ENCODE measurements at places on chromosomes 2 and 18.

- DNase-seq = no peak
Observed at GRCh38 chr2:49804111-49804510, 649.8 kb upstream of the FSHR start.

DNA sequence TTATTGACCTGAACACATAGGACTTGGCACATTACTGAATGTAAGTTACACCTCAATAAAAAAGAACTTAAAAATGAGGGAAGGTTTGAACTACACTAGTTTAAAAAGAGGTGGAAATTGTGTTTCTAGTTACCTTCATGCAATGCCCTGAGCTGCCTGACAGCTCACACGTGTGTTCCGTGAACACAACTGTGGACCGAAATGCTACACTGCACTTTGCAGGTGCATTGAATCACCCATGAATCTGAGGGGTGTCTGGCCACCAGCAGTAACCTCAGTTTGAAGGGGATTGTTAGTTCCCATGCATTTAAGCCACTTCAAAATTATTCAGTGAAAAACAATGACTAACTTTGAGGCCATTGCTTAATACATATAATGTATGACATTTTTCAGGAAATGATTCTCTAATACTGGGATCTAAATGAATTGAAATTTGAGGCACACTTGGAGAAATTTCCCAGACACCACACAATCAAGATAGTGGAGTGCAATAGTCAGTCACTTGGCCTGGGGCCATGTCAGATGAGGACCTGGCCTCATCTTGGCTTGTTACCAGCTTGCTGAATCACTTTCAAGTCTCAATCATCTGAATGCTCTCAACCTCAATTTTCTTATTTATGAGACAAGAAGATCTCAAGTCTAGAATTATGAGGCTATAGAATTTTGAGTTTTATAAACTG, 59.3 kb downstream of the MYL12B start:
- no peak for DNase-seq

- no peak for DNase-seq
Observed at GRCh38 chr18:44537526-44537925, 143.2 kb upstream of the SETBP1 start.

- no peak for DNase-seq
Observed at GRCh38 chr2:200968162-200968561, 4.7 kb upstream of the ORC2 start.

DNA sequence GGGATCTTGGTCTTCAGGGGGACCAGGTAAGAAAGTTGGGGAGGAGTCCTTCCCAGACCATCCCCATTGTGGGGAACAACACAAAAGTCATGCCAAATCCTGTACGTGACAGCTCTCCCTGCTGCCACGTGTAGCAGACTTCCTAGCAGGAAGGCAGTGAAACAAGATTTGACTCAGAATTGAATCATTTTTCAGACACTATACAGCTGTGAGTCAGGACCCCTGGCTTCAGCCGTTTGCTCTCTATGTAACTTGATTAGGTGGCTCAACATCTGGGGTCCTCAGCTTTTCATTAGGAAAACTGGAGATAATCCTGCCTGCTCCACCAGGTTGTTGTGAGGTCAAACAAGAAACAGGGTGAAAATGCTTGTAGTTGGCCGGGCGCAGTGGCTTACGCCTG, 32.9 kb upstream of the PDCL3 start:
- no peak for DNase-seq

GRCh38 chr2:120100627-120101026, 87.8 kb downstream of the EPB41L5 start:
- DNase-seq = no peak

DNA sequence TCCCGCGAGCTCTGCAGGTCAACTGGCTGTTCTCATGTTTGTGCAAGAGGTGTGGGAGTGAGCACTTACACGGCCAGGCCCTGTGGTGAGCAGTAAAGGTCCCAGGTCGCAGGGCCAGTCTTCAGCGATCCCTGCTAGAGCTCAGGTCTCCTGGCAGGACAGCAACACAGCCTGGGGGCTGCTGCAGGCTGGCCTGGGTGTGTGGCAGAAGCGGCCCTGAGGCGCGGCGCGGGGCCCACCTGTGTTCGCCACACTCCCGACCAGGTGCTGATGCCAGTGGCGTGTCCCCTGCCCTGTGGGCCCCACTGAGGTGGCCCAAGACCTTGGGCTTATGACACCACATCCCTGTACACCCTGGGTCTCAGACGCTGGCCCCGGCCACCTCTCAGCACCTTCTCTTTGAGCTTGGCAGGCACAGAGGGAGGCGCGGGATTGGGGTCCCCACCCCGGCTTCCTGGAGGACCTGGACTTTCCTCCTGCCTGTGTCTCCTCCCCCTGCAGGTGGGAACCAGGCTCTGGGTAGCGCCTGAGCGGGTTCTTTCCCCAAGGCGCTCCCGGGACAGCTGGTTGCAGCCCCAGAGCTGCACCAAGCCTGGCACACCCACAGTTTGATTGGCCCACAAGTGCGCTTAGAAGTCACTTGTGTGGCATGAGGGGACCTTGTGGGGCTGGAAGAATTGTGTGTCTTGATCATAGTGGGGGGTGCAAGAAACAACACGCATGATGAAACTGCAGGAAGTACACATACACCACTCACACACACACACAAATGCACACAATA, 59.2 kb downstream of the TWIST2 start:
- no peak for DNase-seq

DNA sequence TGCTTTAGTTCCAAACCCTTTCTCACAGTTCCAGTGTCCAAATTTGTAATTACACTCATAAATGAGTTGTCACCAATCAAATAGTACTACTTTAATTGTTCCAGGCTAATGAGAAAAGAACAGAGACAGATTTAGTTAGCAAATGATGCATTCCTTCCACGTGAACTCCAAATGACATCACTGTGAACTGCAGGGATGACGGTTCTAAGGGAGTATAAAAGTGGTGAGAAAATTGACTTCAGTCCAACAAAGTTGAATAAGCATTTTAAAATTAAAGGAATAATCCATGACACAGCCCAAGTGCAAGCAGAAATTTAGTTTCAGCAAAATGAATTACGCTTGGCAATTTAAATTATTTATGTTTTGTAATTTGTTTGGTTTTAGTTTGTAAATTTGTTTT, 102.0 kb upstream of the LRATD1 start:
- no peak for DNase-seq

DNA sequence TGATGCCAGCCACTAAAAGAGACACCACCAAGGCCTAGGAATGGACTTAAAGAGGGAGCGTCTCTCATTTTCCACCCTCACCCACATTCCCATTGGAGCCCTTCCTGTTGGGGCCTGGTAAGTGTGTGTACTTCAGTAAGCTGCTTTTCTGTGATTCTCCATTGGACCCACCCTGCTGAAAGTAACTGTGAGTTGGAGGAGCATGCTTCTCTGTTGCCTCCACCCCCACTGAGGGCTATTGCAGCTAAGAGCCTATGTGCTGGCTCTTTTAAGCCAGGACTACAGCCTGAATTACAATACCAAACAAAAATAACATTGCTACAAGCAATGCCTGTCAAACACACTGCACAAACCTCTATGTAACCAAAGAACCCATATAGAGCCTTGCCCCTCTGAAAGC, 81.1 kb downstream of the TRABD2A start:
- DNase-seq = no peak

DNA sequence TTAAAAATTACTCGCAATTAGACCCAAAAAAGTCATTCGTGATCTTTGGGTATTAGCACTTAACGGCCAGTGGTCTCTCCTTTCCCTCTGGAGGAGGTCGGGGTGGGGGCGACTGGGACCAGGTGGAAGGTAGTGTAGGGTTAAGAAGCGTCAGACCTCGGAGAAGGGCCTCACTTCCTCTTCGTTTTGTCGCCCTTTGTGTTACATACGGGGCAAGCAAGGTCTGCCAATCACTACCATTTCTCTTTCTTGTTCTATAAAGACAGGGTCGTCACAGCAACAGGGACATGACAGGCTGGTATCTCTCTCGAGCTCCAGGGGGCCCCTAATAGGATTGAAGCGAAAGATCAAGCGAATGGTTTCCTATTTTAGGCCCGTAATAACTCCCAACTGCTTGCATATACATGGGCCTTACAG, 136.6 kb downstream of the INSIG2 start:
- DNase-seq = no peak

DNA sequence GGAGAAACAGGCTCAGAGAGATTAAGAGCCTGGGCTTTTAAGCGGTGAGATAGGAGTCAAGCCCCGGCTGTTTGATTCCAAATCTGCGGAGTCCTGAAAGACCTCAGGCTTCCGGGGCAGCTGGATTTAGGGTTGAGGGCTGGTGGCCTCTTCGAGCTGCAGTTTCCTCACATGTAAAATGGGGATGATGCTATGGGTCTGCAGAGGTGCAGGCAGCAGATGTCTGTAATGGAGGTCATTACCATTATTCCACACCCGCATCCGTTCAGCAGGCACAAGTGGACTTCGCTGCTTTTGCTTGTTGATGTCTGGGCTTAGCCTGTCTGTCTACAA, 175.6 kb upstream of the HS6ST1 start:
- no peak for DNase-seq

DNA sequence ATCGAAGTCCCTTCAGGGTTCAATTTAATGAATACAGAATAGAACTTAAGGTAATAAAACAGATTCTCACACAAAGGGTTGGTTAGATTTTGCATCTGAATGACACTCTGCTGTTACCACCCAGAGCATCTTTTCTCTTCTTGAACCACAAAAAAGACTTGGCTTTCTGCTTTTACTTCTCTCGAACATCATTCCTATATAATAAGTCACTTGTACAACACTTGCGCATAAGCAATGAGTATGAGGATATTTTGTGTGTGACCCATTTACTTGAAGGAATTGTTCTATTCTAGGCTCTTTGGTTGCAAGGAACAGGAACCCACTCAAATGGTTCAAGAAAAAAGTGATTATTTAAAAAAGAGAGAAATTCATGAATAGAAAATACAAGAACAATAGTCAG, 126.2 kb downstream of the NUP35 start:
- no peak for DNase-seq
